ENCODE measurements at places on chromosomes 7 and 10.

DNA sequence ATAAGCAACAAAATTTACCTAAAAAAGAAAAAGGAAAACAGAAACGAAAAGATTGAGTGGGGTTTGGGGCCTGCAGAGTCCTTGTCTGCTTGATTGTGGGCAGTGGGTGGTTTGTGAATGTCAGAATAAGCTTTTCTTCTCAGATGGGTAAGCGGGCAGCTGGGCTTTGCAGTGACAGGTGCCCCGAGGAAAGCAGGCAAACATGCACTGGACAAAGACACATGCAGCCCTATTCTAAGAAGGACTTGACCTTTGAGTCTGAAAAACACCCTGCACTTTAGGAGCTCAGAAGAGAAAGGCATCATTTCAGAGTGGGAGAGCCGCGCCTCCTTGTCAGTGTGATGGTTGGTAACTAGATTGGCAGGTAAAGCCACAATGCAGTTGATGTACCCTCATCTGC is 562.7 kb downstream of the PTPRN2 start:
- no peak for DNase-seq

DNA sequence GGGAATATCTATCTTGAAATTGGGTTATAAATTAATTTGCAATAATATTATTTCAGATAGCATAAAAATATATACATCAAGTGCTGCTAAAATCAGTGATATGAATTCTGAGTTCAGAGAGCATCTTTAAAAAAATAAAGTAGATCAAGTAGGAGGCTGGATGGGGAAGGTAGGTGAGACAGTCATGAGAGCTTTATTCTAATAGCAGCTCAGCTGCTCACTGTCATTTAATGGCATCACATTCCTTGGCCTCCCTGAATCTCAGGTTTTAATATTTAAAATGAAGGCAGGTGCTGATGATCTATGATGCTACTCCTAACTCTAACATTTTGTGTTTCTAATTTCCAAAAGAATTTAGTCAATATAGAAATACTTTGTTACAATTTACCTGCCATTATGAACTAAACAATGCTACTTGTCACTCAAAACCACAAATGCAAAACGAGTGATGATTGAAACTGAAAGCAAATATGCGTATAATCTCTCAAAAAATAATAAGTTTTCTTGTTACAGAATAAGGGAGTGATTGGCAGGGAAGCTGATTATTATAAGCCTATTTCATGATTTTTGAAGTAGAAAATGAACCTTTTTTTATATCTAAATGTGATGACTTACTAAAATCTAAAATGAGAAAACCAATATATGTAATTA is 147.6 kb upstream of the CSTF2T start:
- DNase-seq = no peak

- DNase-seq = peak; percentile 56
These were observed 56.3 kb downstream of the CACUL1 start for GRCh38 chr10:118698421-118698820.

DNA sequence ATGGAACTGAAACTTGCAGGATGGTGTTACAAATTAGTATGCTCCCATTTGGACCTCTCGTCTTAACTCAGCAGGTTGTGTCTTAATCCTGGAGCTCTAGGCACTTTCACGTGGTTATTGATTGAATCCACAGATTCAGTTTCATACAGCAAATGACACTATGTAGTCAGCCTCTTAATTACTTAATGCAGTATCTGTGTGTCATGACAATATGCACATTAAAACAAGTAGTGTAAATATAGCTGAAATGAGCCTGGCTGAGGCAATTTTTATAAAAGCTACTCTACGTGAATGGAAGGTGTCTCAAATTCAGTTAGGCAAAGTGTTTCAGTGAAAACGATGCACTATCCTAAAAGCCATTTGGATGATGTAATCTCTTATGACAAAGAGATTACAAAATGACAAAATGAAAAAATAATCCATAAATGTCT is 86.8 kb downstream of the CD36 start:
- no peak for DNase-seq
